ENCODE measurements at places on chromosomes 1 and 21. TPM values are rescaled to one million over a fixed set of nuclear protein-coding genes. Genes with fewer than 3 reads are reported as not detected.

GRCh38 chr1:230818367-230818766, 50.0 kb downstream of the C1orf198 start:
- DNase-seq, result no peak

- no peak for DNase-seq
Measured at GRCh38 chr1:243336163-243336562, 80.3 kb downstream of the SDCCAG8 start.

Gene ERG
- total RNA-seq, result 0.07 TPM

Gene CDKN2C
- total RNA-seq, result 13.7 TPM

Gene TCHH
- not detected for total RNA-seq
